Hepatocyte (in vitro differentiated cells): ENCODE measurements at places on chromosomes 13 and 19. TPM values are rescaled to one million over a fixed set of nuclear protein-coding genes. Genes with fewer than 3 reads are reported as not detected.

- peaks cover 5% of the 10 kb centered on the region for H3K4me1 ChIP-seq
- H3K36me3 ChIP-seq, result no peaks in the 10 kb centered on the region
- H3K4me3 ChIP-seq, result no peak overlapping the region
- no peaks in the 10 kb centered on the region for H3K27me3 ChIP-seq
Observed at GRCh38 chr19:44684892-44685863, 13.8 kb upstream of the CEACAM16 start.

DNA sequence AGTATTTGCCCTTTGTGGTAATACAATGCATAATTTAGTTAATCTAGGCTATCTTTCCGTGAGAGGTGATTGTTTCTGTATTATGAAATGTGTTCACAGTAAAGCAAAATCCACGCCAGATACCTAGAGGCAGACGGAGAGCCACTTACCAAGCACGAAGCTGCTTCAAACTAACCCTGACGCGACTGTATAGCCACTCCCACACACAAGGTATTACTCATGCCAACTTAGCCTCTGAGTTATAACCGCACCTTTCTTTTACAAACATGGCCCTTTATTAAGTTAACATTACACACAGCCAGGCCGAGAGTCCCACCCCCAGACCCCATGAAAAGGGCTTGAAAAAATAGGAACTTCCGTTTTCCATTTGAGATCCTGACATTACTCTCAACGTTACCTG lies 185.7 kb downstream of the ABCC4 start:
- H3K4me3 ChIP-seq, result no peak overlapping the region
- no peaks in the 10 kb centered on the region for H3K27me3 ChIP-seq
- H3K27ac ChIP-seq, result peak overlapping the region; percentile 66
- H3K36me3 ChIP-seq, result no peaks in the 10 kb centered on the region
- H3K4me1 ChIP-seq, result no peaks in the 10 kb centered on the region

DNA sequence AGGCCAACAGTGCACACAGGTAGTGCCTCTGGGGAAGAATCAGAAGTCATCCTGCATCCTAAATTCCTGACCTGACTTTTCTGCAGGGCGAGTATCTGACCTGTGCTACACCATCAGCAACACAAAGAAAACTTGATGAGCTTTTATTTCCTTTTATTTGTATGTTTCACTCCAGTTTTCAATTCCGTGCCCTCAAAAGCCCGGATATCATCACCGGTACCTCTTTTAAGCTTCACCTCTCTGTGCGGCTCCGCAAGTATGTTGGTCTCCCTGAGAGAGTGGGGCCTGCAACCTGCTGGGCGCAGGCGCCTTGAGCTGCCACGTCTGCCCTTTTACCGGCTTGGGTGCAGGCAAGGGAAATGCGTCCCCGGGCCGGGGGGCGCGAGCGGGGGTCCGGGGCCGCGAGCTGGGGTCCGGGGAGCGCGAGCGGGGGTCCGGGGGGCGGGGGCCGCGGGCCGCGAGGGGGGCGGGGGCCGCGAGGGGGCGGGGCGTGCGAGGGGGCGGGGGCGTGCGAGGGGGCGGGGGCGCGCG lies 4.3 kb upstream of the DUXA start:
- H3K27me3 ChIP-seq, result no peaks in the 10 kb centered on the region
- H3K4me1 ChIP-seq, result no peaks in the 10 kb centered on the region
- H3K4me3 ChIP-seq, result peak overlapping the region; percentile 29
- DNase-seq, result peak; percentile 76
- peak overlapping the region; percentile 77 for H3K27ac ChIP-seq

Gene UBE2L5
- total RNA-seq, result not detected in 2 replicates

Gene SULT2A1
- 188 and 193 TPM in 2 replicates for total RNA-seq

Gene ZNF816
- 10.7 and 18.5 TPM in 2 replicates for total RNA-seq
